Melanocyte of skin (primary cell): ENCODE measurements at places on chromosomes 5 and 9. TPM values are rescaled to one million over a fixed set of nuclear protein-coding genes. Genes with fewer than 3 reads are reported as not detected.

The SLC25A48 gene
- 0.36 and 0.69 TPM in 2 replicates for total RNA-seq

The F12 gene
- total RNA-seq: 1.0 and 1.1 TPM in 2 replicates

The IL4 gene
- total RNA-seq: not detected in 2 replicates

The C5orf58 gene
- total RNA-seq: not detected in 2 replicates

The CATSPER3 gene
- total RNA-seq: not detected in 2 replicates

The ANGPTL2 gene
- total RNA-seq: 8.0 and 13.1 TPM in 2 replicates

The KCNN2 gene
- 10.3 and 22.1 TPM in 2 replicates for total RNA-seq

The HABP4 gene
- total RNA-seq: 10.0 and 13.0 TPM in 2 replicates

The CTXN3 gene
- not detected in 2 replicates for total RNA-seq

The ITGA1 gene
- 7.3 and 38.9 TPM in 2 replicates for total RNA-seq

The IL9 gene
- total RNA-seq: not detected in 2 replicates

The LRRC19 gene
- not detected in 2 replicates for total RNA-seq
